Activated CD8-positive, alpha-beta T cell treated with anti-CD3 and anti-CD28 coated beads, Interleukin-2, amount 10 ng/mL, durations not matched to agents 7 days and 5 days (primary cell): ENCODE measurements at places on chromosomes 4 and X.

GRCh38 chr4:37922328-37922727 is 31.4 kb downstream of the TBC1D1 start:
- DNase-seq, result no peak

GRCh38 chr4:37268319-37268718 is 23.8 kb downstream of the NWD2 start:
- DNase-seq, result no peak

GRCh38 chr4:56276547-56276946 is 110.7 kb downstream of the AASDH start:
- DNase-seq, result no peak

- DNase-seq, result no peak
Measured at GRCh38 chr4:149238097-149238496, 577.5 kb downstream of the IQCM start.

DNA sequence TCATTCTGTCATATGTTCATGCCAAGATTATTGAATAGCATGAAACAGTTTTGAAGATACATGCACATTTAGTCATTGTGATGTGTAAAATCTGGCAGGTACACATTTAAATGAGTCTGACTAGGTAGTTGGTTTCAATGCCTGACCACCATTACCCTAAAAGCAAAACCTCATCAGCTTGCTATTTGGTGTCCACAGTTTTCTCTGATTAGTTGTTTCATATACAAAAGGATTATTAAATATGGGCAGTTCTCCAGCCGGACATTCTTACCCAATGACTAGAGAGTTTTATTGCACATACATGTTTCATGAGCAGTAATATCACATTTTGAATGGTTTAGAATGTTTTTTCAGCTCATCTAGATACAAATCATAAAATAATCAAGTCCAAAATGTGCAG is 23.7 kb downstream of the DCHS2 start:
- DNase-seq, result no peak

- DNase-seq, result no peak
Measured at GRCh38 chr4:37393321-37393720, 148.8 kb downstream of the NWD2 start.

- DNase-seq, result no peak
Measured at GRCh38 chr4:13701937-13702446, 74.5 kb upstream of the BOD1L1 start.

DNA sequence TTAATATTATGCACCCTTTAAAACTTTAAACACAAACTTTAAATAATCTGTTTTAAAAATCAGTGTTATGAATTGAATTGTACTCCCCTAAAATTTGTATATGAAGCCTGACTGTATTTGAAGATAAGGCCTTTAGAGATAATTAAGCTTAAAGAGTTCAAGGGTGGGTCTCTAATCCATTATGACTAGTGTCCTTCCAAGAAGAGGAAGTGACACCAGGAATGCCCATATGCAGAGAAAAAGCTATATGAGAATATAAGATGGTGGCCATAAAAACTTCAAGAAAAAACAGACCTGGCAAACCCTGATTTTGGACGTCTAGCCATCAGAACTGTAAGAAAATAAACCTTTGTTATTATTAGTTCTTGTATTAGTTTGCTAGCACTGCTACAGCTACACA is 29.0 kb downstream of the UGT2A2 start:
- DNase-seq, result no peak

DNA sequence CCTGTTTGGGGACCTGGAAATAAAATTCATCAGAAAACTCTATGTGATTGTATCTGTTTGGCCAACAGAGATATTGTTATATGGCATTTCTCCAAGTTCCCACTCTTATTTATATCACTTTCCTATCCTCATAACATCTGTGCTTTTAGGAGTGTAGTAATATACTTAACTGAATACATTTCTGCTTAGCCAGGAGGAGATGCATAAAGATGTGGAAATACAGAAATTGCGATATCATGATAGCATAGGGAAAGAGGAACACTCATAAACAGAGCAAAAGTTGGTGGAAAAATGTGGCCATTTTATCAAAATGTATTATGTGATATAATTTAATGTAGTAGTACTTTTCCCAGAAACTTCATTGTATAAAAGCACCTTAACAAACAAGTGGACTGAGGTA is 46.1 kb upstream of the TSPAN7 start:
- DNase-seq, result no peak

GRCh38 chr4:88130544-88131305 is 27.7 kb downstream of the ABCG2 start:
- no peak for DNase-seq

GRCh38 chr4:42150653-42151567 is 1.5 kb downstream of the BEND4 start:
- peak; percentile 29 for DNase-seq

DNA sequence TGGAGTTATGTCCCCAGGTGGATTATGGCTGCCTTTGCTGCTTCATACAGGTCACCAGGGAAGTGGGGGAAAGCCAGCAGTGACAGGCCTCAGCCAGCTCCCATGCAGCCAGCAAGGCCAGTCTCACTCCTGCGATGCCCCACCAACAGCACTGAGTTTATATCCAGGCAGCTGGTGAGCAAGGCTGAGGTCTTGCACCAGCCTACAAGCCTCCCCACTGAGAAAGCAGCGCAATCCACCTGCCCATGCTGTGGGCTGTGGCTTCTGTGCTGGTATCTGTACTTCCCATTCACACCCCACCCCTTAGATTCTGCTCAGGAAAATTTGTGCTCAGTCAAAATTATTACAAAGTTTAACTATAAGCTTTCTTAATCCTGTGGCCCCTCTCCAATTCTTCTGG is 153.5 kb downstream of the HHIP start:
- no peak for DNase-seq

DNA sequence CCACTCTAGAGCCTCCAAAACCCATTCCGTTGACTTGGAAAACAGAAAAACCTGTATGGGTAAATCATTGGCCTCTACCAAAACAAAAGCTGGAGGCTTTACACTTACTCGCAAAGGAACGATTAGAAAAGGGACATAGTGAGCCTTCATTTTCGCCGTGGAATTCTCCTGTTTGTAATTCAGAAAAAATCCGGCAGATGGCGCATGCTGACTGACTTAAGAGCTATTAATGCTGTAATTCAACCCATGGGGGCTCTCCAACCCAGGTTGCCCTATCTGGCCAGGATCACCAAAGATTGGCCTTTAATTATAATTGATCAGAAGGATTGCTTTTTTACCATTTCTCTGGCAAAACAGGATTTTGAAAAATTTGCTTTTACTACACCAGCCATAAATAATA is 60.8 kb downstream of the ZNF732 start:
- DNase-seq, result peak; percentile 65

GRCh38 chr4:166121897-166122296 is 248.9 kb downstream of the TLL1 start:
- no peak for DNase-seq

GRCh38 chr4:91422011-91422410 is 881.8 kb upstream of the GRID2 start:
- DNase-seq, result no peak

- DNase-seq, result no peak
Measured at GRCh38 chrX:105515561-105515960, 295.1 kb upstream of the TEX13A start.

GRCh38 chr4:181650033-181650825 is 593.0 kb upstream of the TENM3 start:
- DNase-seq, result no peak

GRCh38 chr4:112515198-112516065 is 548 bp downstream of the NEUROG2 start:
- peak; percentile 55 for DNase-seq

DNA sequence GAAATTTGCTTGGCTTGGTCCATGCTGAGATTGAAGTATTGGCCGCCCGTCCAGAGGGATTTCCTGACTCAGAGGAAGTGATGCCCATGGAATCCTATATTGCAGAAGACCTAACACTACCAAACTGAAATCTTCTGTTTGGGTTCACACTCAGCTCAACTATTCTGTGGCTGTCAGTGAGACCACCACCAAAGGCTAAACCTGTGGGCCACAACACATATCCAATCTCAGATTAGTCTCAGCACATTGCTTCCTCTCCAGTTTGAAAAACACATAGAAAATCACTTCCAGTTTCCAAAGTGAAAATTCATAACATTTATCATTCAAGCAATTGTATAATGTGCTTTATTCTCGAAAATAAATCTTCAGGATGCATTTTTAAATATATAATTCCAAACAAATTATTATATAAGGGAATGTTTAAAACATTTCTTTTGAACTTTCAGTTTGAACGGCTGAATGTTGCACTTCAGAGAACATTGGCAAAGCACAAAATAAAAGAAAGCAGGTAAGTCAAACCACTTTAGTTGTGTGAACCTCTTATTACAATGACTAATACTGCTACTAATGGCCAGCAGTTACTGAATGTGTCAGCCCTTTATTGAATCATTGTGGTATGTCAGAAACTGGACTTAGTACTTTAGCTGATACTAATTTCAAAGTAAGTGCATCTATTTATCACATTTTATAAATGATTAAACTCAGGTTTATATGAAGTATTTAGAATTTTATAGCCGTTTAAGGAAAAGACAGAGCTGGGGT is 37.0 kb downstream of the GUCY1A1 start:
- no peak for DNase-seq

- DNase-seq, result no peak
Measured at GRCh38 chrX:133661962-133662839, 246.9 kb upstream of the GPC4 start.
